NCI-H1105 (cell line): ENCODE measurements at places on chromosomes 3 and 15.

GRCh38 chr15:80693682-80694610, 1.2 kb upstream of the ABHD17C start:
- DNase-seq, result no peak

DNA sequence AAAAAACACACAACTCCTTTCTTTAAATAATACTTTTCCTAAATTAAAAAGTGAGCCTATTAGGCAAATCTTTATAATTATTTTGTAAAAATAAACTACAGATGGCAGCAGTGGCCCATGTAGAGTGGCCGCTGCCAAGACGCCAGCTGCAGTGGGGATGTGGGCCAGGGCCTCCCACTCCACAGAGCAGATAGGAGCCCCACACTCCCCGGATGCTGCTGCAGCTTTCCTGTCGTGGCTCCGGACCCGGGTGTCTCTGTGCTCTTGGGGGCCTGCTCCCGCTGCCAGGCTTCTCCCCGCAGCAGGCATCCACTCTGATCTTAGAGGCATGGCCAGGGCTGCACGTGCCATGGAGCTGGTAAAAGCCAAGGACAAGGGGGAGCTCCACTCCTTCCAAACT, 67.5 kb downstream of the PROS1 start:
- DNase-seq, result no peak

DNA sequence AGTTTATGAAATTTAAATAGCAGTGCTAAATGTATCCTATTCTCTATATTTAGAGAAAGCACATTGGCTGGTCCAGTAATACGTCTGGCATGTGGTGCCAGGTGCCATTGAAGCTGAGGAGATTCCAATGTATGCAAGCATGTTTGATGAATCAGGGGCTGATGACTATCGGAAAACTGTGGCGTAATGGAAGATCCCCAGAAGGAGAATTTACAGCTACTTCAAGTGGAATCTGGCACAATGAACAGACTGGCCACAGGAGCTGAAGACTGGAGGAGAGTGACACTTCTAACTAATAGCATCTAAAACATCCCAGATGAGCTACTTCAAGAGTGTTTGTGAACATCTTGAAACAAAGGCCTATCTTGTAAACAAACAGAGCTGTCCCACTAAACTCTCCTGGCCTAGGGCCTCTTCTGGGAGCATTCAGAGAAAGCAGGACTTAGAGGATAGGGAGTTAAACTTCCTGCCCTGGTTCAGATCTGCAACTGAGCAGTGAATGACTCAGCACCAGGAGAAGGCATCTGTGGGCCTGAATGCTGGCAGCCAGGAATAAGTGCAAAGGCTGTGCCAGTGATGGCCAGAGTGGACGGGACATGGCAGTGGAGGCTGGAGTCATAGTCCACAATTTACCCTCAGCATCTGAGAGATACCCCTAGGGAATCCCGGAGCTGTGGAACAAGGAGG, 15.2 kb upstream of the ACTC1 start:
- no peak for DNase-seq

DNA sequence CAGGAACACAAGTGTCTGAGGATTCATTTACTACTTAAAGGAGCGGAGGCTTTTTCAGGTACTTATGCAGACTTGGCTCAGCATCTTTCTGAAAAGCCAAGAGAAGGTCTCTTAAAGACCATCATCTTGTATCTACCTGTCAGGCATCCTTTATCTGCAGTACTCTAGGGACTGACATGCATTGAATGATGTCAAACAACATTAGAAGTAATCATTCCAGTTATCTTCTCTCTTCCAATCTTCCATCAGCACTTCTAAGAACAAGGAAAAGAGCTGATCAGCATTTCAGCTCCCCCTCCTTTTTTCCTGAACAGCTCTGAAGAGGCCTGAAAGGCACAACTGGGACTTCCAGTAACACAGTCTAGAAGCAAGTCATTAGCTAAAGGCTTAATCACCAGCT, 214.8 kb downstream of the KCNH8 start:
- DNase-seq, result no peak

GRCh38 chr3:165643425-165643824, 193.8 kb downstream of the BCHE start:
- no peak for DNase-seq

- no peak for DNase-seq
Observed at GRCh38 chr3:30453360-30454039, 152.9 kb upstream of the TGFBR2 start.

- DNase-seq, result no peak
Observed at GRCh38 chr15:53910236-53910849, 67.9 kb upstream of the UNC13C start.

DNA sequence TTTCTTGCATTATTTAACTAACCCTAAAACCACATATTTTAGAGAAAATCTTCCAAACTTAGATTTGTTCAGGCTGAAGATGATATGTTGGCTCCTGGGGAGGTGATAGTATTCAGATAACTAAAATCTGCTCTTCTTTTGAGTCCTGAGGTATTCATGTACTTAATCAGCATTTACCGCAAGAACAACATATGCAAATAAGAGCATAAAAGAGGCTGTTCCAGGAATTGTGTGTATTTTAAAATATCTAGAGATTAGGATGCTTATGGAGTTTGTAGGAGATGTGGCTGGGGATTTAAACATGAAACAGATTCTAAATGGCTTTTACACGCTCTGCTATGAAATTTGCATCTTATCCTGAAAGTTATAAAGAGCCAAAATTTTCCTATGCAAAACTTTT, 298.2 kb downstream of the EPHA3 start:
- DNase-seq, result no peak

DNA sequence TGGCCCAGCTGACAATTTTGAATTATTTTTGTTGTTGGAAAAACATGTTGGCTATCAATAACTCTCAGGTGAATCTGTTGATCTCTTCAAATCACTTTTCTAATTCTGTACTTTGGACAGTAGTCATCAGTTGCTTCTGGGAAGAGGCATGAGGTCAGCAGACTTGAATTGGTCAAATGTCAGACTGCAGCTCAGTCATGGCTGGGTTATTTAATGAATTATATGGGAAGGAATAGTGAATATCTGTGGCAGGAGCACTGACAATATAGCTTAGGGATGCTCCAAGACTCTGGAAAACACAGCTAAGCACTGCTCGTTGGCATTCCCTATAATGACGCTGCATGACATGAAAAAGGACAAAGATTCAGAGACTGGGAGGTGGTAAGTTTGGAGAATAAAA, 98.8 kb upstream of the GAP43 start:
- no peak for DNase-seq

DNA sequence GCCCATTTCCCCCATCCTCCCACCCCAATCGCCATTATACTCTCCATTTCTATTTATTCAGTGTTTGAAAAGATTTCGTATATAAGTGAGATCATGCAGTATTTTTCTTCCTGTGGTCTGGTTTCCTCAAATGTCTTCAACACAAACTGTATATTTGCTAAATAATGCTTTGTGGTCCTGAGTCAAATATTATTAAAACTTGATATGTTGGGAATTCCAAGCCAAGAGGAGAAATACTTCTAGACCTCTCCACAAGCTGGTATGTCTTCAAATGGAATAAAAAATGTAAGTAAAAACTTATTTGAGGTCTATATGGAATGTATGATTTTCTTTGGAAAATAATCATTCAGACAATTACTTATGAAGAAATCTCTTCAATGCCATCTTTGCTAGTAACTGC, 122.5 kb upstream of the TSC22D2 start:
- DNase-seq, result no peak

GRCh38 chr3:124748560-124749198, 18.4 kb downstream of the UMPS start:
- no peak for DNase-seq

GRCh38 chr15:101637516-101637915, 14.7 kb downstream of the TM2D3 start:
- no peak for DNase-seq

DNA sequence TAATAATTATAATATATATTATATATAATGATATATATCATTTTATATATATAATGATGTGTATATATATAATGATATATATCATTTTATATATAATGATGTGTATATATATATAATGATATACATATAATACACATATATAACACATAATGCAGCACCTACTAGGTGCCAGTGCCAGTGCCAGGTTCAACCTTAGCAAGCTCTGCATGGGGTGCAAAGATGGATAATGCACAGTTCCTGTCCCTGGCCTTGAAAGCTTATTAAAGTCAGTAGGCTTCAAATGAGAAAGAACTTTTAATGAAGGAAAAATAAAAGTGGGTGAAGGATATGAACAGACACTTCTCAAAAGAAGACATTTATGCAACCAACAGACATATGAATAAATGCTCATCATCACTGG, 192.7 kb upstream of the SLC2A2 start:
- DNase-seq, result no peak

DNA sequence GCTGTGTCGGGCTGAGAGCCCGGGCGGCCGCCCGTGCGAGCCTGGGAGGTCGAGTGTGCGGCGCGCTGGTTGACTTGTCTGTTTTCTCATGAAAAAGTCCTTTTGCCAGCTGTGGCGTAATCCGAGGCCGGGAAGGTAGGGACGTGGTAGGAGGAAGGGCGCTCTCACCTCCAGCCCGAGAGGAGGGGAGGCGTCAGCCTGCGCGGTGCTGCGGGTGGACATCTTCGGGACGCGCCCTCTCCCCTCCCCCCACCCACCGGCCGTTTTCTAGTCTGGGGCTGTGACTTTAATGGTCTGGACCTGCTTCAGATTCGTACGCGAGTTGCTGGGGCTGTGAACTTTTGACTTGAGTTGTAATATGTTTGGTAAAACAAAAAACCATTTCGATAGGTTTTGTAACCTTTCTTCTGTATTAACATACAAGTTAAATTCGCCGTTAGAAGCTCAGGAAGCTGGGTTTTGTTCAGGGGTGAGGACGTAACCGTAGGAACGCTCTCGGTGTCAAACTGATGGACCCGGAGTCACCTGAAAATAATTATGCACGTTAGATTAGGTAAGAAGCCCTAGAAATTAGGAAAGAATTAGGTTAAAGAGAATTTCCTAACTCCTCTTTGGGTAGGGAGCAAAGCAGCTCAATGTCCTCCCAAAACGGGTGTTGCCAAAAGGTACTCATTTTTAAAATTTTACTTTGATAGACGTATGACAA, 762 bp downstream of the NCK1 start:
- DNase-seq, result peak; percentile 60
